ENCODE measurements at places on chromosomes 1 and 21.

- peak; percentile 46 for DNase-seq
These were observed at the start of gene BEND5 for GRCh38 chr1:48776393-48777218. Gene BEND5, minus strand, starts transcription at chr1:48776891. Its CDS starts 60 bp downstream, at chr1:48776831.

GRCh38 chr1:204728456-204728855, 42.9 kb upstream of the LRRN2 start:
- no peak for DNase-seq

DNA sequence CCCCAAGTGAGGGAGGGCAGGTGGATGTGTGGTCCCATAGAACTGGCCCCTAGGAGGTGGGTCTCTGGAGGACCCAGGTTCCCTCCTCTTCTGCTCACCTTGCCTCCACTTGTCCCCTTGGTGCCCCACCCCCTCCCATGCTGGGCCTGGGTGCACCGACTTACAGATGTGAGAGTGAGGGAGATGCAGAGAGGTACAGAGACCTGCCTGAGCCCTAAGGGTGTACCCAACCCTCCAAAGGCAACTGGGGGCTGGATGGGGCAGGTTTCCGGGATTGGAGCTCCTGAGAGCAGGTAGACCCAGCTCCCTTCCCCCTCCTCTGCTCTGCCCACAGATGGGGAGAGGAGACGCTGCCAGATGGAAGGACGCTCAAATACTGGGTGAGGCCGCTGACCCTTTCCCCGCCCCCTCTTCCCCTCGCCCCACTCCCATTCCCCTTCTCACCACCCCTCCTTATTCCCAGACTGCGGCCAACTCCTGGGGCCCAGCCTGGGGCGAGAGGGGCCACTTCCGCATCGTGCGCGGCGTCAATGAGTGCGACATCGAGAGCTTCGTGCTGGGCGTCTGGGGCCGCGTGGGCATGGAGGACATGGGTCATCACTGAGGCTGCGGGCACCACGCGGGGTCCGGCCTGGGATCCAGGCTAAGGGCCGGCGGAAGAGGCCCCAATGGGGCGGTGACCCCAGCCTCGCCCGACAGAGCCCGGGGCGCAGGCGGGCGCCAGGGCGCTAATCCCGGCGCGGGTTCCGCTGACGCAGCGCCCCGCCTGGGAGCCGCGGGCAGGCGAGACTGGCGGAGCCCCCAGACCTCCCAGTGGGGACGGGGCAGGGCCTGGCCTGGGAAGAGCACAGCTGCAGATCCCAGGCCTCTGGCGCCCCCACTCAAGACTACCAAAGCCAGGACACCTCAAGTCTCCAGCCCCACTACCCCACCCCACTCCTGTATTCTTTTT, 10.3 kb downstream of the TINAGL1 start:
- no peak for DNase-seq

DNA sequence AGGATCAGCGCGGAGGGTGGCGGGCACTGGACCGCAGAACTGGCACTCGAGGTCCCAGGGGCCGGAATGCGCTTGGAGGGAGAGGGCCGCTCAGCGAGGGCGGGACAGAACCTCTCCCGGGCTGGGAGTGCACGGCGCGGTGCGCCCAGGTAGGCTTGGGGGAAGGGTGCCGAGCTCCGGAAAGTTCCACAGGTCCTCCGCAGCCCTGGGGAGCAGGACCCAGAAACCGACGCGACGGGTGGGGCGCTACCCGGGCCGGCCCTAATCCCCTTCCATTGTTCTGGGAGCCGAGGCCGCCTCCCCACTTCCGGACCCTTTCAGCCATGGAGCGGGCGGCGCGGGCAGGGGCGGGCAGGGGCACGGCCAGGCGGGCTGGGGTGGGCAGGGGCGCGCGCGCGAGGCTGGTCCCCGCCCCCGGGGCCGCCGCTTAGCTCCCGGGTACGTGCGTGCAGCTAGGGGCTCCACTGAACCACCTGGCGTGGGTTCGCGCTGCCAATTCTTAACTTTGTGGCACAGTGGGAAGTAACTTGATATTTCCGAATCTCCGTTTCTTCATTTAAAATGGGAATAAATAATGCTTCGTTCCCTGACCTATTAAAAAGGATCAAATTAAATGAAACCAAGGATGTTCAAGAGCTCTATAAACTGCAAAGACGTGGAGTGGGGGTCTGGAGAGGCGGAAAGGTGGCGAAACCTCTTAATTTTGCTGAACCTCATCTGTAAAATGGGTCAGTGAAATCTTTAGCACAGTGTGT, 20.7 kb downstream of the LGR6 start:
- DNase-seq, result no peak

- DNase-seq, result no peak
These were observed 680.5 kb downstream of the PTPRC start for GRCh38 chr1:199319341-199319740.

DNA sequence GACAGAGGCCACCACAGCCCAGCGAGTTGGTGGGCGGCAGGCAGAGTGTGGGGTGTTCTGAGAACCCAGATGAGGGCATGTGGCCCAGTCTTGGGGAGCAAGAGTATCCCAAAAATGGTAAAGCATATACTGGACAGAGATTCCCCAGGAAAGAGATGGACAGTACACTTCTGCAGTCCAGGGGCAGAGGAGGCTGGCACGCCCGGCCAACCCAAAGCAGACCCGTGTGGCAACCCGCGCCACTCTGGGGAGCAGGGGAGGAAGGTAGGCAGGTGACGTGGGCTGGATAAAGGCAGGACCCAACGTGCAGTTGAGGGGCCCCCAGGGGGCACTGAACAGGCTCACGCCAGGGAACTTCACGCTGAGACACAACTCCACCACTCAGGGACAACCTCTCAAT, 46.4 kb upstream of the RIPK4 start:
- no peak for DNase-seq

- no peak for DNase-seq
These were observed 111.9 kb upstream of the C21orf91 start for GRCh38 chr21:17931080-17931479.

GRCh38 chr1:215605011-215605621, 38.0 kb downstream of the KCTD3 start:
- DNase-seq, result no peak

DNA sequence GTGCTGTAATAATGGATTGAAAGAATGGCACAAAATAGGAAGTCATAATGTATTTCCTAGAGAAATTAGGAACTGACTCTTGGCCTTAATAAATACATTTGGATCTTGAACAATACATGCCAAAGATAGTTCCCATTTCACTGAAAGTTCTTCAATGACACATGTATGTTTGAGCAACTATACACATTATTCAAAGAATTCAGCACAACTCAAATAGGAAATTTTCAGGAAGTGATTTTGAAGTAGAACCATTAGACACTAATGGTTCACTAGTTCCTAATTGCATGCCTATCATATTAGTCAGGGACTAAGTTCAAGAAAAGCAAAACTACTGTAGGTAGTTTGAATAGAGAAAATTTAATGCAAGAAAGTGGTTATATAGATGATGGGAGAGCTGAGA, 404.7 kb downstream of the LMO4 start:
- DNase-seq, result no peak

- no peak for DNase-seq
These were observed 7.8 kb downstream of the ITLN1 start for GRCh38 chr1:160877221-160877620.

DNA sequence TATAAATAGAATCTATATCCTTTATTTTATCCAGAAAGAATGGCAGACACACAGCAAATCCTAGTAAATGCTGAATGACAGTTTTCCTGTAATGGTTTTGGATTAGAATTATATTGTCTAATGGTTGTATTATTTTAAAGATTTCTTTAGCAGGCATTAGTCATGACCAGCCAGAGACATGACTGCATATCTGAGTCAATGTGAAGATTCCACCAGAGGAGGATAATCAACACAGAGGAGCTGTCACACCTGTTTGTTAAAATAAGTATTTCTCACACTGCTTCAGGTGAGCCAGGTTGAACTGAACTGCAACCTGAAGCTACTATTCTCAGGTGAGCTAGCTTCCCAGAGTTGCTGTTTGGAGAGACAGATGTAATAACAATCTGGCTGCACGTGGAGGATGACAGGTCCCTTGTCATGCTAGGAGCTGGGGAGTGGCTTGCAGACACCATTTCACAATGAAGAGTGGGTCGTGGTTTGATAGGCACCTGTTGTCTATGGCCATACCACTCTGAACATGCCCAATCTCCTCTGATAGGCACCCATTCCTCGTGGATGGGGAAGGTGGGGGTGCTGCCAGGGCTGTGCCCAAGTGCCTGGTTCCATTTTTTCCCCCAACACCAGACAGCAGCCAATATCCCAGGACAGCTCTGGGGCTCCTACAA, 94.3 kb downstream of the KCNJ6 start:
- no peak for DNase-seq

- no peak for DNase-seq
These were observed 7.7 kb downstream of the EPHX1 start for GRCh38 chr1:225817611-225818061.

- no peak for DNase-seq
These were observed 664.4 kb downstream of the MATN1 start for GRCh38 chr1:30058970-30059369.

GRCh38 chr1:219144658-219145315, 28.9 kb upstream of the LYPLAL1 start:
- no peak for DNase-seq

DNA sequence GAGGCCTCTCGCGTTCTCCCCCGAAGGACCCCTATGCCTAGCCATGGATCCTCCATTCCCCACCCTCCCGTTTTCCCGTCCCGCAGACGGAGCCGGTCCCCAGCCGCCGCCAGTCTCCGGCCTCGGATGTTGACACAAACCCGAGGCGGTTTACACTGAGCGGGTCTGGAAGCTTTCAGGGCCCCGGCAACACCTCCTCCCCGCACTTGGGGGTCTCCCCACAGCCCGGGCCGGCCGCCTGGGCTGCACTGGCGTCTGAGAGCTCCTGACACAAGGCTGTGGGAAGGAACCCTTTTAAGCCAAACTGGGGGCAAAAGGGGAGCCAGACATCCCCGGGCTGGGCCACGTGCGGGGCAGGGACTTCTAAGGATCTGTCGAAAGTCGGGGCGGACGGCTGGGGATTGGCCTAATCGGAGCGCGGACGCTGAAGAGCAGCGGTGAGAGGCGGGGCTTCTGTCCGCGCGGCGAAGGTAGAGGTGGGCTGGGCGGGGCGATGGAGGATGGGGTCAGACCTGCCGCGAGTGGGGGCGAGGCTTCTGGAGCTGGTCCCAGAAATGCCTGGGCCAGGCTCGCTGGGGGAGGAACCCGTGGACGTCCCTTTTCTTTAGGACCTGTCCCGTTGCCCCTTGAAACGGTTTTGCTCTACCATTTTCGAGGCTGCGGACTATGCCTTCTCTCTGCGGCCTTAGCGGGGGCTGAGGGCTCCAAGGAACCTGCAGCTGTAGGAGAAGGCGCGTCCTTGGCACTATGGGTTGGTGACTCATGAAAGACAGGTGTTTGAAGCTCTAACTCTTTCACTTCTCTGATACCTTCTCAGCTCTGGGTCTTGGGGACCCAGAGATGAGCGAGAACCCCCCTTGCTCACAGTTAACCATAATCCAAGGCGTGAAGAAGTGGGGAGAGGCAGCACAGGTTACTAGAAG, 1.2 kb upstream of the HPCAL4 start:
- no peak for DNase-seq

- no peak for DNase-seq
These were observed 7.5 kb upstream of the CYP4A11 start for GRCh38 chr1:46948629-46949416.
